Neuronal stem cell (in vitro differentiated cells): ENCODE measurements at places on chromosomes 4 and X.

DNA sequence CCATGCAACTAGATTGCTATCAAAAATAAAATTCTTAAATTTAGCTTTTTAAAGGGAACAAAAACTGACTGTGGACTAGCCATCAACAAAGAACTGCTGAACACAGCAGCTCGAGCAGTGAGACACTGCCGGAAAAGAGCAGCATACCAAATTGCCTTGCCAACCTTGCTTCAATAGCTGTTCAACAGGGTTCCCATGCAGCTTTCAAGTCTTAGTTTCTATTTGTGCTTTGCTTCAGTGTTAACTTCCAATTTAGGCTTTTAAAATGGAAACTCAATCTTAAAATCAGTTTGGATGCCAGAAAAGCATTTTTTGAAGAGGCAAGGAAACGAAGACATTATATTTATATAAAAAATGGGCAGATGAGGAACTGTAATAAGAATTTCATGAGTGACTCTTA lies 463.4 kb upstream of the MAGEB18 start:
- no peak for DNase-seq

DNA sequence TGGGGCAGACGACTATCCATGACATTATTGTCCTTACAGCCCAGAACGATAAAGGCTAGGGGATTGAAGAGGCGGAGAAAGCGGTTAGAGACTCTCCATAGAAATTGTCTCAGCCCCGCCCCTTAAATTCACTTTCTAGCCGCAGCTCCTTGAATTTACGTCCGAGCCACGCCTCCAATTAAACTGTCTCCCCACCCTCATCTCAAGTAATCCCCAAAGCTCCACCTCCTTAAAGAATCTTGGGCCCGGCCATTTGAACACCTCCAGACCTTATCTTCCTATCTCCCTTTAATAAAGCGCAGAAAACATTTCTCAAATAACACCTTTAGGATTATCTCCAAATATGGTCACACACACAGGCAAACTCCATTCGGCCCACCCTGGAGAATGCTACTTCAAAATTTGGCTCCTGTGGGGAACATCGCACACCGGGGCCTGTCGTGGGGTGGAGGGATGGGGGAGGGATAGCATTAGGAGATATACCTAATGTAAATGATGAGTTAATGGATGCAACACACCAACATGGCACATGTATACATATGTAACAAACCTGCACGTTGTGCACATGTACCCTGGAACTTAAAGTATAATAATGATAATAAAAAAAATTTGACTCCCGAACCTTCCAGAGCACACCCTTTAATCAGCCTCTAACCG lies 7.2 kb upstream of the MAGIX start:
- DNase-seq, result peak; percentile 60

DNA sequence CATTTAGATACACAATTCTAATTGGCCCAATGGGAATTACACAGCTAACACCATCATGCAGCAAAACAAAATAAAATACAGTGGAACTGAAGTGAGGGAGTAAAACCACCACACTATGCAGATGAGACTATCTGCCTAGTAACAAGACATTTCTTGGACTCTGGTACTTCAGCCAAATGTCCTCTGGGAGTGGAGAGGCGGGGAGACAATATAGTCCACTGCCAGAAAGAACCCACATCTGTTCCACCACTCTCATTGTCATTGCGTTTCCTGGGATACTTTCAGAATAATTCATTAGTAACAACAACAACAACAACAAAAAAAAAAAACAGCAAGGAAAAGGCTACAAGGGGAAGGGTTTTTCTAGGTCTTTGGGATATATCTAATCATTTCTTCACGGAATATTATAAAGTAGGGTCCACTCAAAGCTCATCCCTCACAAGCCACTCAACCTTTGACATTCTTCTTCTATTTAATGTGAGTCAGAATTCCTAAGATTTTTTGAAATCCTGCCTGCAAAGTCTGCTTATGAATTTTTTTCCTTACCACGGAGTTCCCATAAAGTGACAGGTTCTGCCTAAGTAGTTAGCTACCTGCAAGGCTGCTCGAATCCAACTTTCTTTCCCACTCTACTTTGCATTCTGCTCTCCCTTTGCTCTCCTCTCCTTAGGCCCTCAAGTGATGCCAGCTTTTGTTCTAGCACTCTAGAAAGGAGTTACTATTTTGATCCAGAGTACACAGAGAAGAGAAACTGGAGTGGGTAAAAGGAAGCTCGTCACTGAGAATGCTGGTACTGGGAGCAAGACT lies 254.6 kb downstream of the CHIC1 start:
- DNase-seq, result no peak

DNA sequence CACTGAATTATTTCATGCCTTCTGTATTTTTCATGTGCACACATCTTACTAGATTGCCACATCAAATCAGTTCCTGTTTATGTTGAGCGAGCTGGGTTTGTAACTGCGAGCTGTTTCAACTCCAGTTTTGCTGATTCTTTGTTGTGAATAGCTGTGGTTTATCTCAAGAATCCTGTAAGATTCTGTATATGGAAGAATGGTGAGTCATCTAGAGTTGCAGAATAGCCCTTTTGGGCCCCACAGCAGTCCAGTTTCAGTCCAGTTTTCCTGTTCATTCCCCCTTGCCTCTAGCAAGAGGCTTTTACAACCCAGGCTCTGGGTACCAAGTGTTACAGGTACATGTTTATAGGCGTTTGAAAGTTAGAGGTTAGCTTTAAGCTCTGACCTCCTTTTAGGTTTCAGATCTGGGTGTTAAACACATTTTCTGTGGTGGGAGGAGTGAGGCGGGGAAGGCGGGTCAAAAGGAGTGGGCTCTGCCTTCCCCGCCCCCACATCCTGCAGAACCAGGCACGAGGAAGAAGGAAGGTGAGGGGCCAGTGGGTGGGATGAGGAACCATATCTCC lies 32.7 kb downstream of the TBC1D14 start:
- DNase-seq, result no peak

GRCh38 chr4:120557372-120557771 lies 365.2 kb downstream of the PRDM5 start:
- DNase-seq, result no peak

DNA sequence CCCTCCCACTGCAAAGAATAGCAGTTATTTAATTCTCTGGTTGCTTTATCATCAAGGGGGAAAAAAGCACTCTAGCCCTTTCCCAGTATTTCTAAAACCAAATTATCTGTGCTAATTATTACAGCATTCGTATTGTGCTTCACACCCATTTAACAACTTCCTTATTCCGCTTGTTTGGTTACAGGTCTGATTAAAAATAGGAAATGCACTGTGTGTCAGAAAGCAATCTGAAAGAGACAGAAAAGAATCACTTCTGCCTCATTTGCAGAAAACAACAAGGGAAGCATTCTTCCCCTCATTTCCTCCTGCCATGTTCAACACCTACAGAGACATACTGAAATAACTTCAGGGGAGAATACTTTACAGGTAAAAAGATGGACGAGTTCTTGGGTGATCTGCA lies 114.9 kb upstream of the MAP3K15 start:
- no peak for DNase-seq

GRCh38 chr4:170671171-170671570 lies 581.4 kb upstream of the AADAT start:
- DNase-seq, result no peak

DNA sequence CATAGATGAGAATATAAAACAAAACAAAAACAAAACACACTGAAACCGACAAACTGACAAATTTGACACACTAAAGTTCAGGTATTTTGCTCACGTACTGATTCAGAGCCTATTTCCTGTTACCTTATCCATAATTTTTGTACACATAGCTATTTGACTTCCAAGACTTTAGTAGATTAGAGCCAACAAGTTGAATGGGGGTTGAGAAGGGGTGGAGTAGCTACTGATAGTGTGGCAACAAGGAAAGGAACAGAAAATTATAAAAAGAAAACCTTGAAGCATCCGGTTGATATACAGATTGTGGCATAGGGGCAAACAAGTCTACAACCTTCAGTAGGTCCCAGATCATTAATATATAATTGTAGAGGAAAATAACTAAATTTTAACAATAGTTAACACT lies 92.3 kb upstream of the RASGEF1B start:
- DNase-seq, result no peak

DNA sequence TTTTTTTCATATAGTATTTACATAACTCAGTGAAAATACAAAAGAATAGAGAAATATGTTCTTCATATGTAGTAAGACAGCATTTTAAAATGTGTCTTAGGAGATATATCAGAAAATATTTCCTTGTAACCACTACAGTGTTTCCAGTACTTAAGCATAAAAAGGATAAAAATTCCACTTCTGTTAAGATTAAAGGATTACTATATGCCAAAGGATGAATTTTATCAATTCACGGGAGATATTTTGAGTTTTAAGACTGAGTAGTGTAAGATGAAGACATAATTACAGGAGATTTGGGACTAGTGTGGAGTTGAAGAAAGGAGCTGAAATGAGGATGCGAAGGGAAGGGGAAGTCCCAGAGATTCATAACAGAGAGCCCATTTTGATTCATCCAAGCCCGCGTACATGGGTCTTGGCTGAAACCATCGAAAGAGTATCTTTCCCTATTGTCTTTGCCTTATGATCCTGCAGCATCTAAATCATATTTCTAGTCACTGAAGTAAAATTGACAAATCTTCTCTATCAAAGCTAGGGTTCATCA lies 58.7 kb downstream of the MAD2L1 start:
- no peak for DNase-seq

- no peak for DNase-seq
Observed at GRCh38 chrX:10074241-10074941, 82.4 kb upstream of the CLCN4 start.

- no peak for DNase-seq
Observed at GRCh38 chr4:13108096-13108495, 376.0 kb downstream of the RAB28 start.

GRCh38 chrX:20437683-20438082 lies 171.0 kb upstream of the RPS6KA3 start:
- no peak for DNase-seq

DNA sequence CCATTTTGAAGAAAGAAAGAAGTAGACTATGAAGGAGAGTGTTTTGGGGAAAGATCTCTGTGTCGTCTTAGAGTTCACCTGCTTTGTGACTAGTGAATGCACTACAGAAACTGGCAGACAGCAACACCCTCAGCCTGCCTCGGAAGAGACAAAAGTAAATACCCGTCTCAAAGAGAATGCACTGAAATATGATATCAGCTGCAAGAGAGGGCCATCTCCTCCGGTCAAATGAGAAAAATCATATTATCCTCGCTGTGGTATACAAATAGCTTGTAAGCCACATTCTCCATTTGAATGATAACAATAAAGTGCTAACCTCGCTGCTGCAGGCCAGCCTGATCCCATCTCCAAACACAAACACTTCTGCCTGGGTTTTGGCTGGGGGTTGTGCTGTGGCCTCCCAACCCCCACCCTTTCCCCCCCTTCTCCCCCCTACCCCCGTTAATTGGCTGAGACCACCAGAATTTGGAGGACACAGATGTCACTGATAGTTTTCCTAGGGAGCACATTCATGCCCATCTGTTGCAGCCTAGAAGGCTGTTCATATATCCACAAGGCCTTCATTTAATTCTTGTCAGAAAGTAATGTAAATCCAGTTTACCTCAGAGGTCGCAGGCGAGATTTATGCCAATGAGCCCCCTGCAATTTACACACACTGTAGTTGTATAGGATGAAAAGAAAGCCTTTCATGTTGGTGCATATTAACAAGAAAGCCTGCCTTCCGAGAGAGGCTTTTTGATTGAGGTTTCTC lies 46.3 kb downstream of the ALPK1 start:
- DNase-seq, result no peak

DNA sequence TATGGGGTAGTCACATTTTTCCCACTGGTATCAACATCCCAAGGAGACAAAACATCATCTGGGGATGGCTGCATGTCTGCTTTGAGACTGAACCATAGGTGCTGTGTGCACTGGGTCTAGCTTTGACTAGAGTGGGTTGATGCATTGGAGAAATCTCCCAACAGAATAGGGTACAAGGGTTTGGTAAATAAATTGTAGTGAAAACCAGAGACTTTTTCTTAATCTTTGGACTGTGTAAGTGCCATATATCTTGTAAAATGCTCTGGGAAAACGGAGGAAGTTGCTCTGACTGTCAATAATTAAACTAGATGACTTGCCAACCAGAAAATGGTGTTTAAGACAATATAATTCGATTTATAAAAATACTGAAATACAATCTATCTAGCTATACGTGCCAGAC lies 1064.0 kb upstream of the SLIT2 start:
- no peak for DNase-seq

GRCh38 chr4:140858897-140859296 lies 102.7 kb upstream of the TBC1D9 start:
- DNase-seq, result no peak

- DNase-seq, result no peak
Observed at GRCh38 chr4:25043548-25043947, 12.8 kb upstream of the LGI2 start.

- no peak for DNase-seq
Observed at GRCh38 chr4:4260185-4260751, 12.2 kb upstream of the TMEM128 start.

DNA sequence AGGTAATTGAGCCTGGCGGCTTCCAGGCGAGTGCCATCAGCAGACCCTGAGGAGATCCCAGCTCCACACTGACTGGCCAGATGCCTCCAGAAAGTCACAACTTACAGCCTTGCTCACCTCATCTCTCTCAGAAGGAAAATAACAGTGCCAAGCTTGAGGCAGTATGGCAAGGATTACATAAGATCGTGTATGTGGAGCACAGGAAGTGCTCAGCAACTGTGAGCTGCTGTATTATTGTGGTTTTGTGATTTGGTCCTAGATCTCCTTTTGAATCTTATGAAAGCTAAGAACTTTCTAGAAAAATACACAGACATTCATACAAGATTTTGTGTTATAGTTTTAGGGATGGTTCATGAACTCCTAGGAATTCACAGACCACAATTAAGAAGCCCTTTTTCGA lies 14.0 kb downstream of the RASL11B start:
- no peak for DNase-seq

- DNase-seq, result no peak
Observed at GRCh38 chrX:74736450-74736849, 122.0 kb upstream of the RLIM start.

DNA sequence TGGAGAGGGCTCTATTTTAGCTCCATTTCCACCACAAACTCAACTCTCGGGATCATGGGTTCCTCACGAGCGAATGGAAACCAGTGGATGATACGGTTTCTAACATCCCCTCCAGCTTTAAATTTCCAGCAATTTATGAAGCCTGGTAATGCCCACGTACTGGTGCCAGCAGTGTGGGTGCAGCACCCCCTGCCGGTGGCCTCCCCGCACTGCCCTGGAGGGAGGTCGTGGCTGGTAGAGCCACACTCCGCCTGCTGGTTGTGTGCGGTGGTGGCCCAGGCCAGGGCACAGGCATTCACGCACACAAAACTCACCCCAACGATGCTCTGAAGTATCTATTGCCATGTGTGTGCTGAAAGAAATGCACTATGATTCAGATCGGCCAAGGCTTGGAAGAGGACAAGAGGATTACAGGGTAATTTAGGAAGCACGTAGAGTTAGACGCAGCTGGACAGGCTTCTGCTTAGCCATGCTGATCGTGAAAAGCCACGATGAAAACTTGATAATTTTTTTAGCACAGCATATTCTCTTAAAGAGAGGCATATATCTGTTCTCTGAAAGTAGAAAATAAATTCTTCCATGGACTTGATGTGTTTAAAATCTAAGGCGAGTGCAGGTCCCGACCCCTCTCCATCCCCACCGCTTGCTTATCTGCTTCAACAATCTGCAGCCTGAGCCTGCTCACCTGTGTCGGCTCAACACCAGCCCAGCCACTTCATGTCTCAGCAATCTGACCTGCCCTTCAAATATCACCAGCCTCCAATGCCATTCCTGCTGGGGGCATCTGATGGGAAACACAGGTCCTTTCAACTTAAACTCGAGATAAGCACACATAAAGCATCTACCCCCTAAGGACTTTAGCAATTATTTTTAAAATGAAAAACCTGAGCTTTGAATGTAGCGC lies 59.1 kb downstream of the SCD5 start:
- DNase-seq, result peak; percentile 53
